ENCODE measurements at places on chromosomes 12 and 14.

DNA sequence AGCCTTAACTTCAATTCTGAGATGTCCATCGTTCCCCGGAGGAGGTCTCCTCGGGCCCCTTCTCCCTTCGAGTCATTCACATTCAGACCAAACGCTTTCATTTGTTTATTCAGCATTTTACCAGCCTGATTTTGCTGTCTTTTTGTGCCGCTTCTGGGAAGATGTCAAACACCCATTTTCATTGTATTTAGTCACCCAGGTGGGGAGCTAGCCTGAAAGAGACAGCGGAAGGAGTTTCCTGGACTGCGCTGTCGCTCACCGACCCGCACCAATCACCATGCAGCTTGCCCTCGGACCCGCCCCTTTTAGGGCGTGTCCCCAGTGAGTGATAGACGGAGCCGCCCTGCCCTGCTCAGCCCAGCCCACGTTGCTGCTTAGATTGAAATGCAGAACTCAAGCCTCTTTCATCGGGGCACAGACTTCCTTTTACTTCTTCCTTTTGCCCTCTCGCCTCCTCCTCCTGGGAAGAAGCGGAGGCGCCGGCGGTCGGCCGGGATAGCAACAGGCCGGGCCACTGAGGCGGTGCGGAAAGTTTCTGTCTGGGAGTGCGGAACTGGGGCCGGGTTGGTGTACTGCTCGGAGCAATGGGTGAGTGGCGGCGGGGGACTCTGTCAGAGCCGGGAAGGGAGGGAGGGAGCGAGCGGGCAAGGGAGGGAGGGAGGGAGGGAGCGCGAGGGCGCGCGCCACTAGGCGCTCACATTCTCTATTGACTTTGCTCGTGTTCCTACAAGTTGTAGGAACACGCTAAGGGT is at the start of gene PAX9:
Gene PAX9, plus strand, starts transcription at position 355 of the 752 bp plus-strand sequence. Its CDS starts 230 bp downstream, at position 585.
- peak; percentile 95 for DNase-seq

DNA sequence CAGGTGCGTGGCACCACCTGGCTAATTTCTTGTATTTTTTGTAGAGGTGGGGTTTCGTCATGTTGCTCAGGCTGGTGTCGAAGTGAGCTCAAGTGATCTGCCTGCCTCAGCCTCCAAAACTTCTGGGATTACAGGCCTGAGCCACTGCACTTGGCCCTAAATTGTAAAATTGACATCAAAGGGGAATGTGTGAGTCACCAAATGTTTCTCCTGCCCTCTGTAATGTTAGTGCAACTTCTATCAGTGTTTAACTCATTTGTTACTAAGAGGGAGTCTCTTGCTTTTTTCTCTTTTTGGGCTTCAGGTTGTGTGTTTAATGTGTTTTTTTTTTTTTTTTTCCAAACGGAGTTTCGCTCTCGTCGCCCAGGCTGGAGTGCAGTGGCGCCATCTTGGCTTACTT is 2.3 kb downstream of the TULP3 start:
- peak; percentile 33 for DNase-seq

- peak; percentile 28 for DNase-seq
Measured at GRCh38 chr14:103386713-103387329, 1.6 kb downstream of the MARK3 start.

- DNase-seq = no peak
Measured at GRCh38 chr12:31526158-31526546, 64.8 kb downstream of the DENND5B start.

GRCh38 chr12:126667339-126667738 is 1599.6 kb upstream of the TMEM132C start:
- DNase-seq = no peak

GRCh38 chr12:131800594-131801135 is 27.5 kb upstream of the MMP17 start:
- no peak for DNase-seq

GRCh38 chr14:39229222-39229543 is 4.5 kb upstream of the MIA2 start:
- DNase-seq = no peak

GRCh38 chr12:47841910-47842309 is 22.2 kb upstream of the HDAC7 start:
- DNase-seq = no peak

GRCh38 chr12:99732131-99732530 is 84.6 kb downstream of the GARIN6 start:
- DNase-seq = no peak

DNA sequence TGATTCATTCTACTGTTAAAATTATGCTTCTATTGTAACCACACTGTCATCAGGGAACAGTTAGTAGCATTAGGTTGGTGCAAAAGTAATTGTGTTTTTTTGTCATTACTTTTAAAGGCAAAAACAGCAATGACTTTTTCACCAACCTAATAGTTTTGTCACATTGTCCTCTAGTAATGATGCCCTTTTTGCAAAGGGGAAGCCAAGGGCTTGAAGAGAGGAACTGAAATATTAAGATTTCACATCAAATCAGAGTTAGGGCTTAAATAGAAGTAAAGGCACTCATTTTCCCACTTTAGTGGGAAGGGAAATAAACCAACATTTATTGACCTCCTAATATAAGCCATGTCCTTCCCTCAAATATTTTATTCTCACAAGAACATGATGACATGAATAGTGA is 273.7 kb downstream of the NRXN3 start:
- no peak for DNase-seq

GRCh38 chr14:22397221-22397737 is 191.7 kb downstream of the DAD1 start:
- DNase-seq = no peak

DNA sequence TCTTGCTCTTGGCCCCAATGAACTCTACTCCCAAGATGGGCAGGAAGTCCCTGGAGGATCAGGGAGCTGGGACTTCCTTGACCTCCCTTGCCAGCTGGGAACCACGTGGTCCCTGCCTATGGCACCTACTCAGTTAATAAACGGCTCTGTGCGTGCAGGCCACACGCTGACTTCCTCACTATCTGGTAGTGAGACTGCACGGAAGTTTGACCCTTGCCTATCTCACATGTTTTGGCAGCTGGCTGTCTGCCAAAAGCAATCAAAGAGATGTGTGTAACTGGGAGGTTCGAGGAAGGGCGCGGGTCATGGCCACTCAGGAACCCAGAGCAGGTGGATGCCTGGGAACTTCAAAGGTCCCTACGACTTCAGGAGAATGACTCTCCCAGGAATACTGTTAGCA is 57.9 kb downstream of the RFLNA start:
- DNase-seq = peak; percentile 73

DNA sequence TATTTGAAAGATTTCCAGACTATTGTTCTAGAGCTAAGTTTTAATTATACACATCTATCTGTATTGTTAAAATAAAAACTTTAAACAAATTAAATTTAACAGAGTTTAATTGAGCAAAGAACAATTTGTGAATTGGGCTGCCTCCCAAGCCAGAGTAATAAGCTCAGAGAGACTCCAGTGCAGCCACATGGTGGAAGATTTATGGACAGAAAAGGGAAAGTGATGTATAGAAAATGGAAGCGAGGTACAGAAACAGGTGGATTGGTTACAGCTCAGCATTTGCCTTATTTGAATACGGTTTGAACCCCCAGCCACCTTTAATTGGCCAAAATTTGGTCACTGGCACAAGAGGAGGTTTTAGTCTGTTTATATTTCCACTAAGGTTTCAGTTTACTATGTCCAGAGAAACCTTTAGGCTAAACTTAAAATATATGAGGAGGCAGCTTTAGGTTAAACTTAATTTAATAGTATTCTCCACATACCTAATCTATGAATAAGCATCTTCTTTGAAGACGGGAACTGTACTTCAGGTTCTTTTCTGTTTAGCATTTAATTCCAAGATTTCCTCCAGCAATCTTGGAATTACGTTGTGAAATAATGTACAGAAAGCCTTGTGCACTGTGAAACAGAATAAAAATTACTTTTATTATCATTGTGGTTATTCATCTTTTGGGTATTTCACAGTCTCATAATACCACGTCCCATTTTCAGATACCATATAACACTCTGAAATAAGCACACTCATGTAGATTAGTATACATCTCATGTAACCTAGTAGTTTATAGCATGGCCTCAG is 19.4 kb downstream of the SRGAP1 start:
- DNase-seq = no peak

- DNase-seq = no peak
Measured at GRCh38 chr14:60573943-60574495, 65.1 kb downstream of the SIX6 start.

DNA sequence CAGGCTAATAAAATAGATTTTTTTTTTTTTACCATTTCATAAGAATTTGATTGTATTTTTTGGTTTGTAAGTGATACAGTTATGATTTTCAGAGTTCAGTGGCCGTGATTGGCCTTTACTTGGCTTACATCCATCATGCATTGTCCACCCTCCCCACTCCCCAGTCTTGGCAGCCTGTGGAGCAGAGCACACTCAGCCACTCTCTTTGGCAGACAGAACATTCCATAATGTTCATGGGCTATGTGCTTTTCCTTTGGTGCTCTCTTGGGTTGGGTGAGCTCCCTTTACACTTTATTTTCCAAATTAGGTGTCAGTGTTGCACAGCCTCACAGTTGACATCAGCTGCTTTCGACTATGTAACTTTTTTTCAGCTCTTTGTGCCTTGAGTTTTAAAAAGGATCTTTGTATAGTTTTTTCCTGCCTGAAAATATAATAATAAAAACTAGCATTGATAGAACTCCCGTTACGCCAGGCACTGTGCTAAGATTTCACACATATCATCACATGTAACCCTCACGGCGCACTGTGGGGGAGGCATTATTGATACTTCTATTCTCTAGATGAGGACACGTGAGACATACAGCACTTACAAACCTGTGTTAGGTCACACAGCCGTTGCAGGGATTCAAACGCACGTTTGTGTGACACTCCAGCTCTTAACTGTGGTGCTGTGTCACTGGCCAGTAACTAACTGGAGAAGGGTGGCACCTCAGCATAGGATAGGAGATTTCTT is 21.5 kb downstream of the SUDS3 start:
- DNase-seq = peak; percentile 18

- peak; percentile 73 for DNase-seq
Measured at GRCh38 chr12:49260166-49260565, 4.7 kb upstream of the TUBA1C start.

DNA sequence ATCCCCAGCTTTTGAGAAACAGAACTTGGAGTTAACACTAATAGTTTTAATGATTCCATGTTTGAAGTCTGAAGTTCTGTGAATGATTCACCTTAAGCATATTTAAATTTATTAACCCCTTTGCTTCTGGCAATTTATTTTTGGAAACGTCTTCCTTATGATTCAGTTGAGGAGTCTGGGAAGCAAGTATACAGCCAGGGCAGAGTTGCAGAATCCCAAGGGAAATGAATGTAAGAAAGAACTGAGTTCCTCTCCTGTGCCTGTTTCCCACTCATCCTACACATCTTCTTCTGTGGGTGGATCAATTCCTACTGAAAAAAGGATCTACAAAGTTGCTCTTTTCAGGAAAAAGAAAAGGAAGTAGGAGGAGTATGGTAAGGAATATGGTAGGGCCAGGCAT is 108.2 kb upstream of the CCDC91 start:
- no peak for DNase-seq

DNA sequence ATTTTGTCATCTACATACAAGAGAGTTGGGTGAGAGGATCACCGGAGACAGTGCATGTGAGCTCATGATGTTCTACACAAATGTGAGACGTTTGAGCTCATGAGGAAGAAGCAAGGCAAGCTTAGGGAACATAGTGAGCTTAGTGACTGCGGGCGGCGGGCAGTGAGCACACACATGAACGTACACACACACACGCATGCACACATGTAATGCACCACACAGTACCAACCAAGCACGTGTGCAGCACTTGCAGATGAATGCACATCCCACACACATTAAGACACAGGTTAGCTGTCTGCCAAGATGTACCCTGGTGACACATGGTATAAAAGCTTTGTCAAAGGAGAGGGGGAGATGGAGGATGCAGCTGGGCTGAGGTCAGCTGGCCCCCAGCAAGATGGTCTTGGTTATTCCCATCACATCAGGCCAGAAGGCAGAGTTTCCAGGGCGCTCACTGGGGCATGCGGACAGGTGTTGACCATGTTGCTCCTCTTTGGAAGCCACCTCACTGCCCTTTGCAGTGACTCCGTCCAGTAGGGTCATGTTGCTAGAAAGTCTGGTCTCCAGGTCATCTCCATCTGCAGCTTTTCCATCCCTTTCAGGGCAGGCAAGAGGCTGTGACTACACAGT is 8.7 kb upstream of the CACNA2D4 start:
- DNase-seq = peak; percentile 17

DNA sequence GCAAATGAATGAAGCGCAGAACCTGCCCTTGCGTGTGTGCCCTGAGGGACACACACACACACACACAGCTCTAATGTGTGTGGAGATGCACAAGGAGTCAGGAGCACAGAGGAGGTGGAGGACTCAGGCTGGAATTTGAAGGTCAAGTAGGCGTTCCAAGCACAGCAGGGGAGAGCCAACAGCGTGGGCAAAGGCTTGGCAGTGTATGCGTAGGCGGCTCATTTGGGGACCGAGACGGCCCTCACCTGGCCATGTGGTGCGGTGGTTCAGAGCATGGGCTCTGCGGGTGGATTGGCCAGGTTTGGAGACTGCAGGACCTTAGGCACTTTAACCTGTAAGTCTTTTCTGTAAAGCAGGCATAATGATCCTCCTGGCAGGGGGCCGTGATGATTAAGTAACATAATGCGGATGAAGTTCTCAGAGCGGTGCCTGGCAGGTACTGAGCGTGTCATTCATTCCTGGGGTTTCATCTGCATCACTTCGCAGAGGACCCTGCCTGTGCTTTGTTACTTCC is 69.5 kb upstream of the SLC24A4 start:
- no peak for DNase-seq

GRCh38 chr12:33061844-33062243 is 165.3 kb upstream of the PKP2 start:
- DNase-seq = no peak
